ENCODE measurements at places on chromosomes 4 and X. TPM values are rescaled to one million over a fixed set of nuclear protein-coding genes. Genes with fewer than 3 reads are reported as not detected.

Gene EXOSC9
- 16.0 TPM for total RNA-seq

Gene RAB41
- not detected for total RNA-seq

Gene GPR119
- not detected for total RNA-seq

Gene IL13RA2
- total RNA-seq, result 16.6 TPM

Gene HTRA3
- 24.6 TPM for total RNA-seq

Gene UGT2B10
- total RNA-seq, result not detected

Gene NAT8L
- 1.6 TPM for total RNA-seq

Gene RPA4
- total RNA-seq, result 0.20 TPM

Gene FHIP1A
- not detected for total RNA-seq

Gene FAM9B
- total RNA-seq, result not detected

Gene BCLAF3
- 2.1 TPM for total RNA-seq

Gene CCNA2
- 6.1 TPM for total RNA-seq

Gene OTC
- total RNA-seq, result not detected

Data from cardiac ventricle fibroblast (primary cell).